OCI-M1 (cell line): ENCODE measurements at places on chromosomes 6 and 20.

DNA sequence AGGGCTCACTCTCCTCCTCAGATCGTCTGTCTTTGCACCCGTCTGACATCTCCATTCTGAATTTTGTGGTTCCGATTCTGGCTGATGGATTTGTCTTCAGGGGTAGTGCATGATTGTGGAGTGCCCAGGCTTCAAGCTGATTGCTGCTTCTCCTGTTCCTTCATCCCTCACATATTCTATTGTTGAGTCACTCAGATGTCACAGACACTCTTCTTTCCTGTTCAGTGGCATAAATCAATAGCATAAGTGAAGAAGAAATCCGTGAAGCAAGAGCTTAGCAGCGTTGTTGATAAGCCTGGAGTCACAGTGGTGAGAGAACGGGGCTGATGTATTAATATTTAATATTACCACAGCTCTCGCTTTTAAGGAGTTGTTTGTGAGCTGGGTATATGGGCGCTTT is 152.5 kb downstream of the MTHFD1L start:
- no peak for DNase-seq

DNA sequence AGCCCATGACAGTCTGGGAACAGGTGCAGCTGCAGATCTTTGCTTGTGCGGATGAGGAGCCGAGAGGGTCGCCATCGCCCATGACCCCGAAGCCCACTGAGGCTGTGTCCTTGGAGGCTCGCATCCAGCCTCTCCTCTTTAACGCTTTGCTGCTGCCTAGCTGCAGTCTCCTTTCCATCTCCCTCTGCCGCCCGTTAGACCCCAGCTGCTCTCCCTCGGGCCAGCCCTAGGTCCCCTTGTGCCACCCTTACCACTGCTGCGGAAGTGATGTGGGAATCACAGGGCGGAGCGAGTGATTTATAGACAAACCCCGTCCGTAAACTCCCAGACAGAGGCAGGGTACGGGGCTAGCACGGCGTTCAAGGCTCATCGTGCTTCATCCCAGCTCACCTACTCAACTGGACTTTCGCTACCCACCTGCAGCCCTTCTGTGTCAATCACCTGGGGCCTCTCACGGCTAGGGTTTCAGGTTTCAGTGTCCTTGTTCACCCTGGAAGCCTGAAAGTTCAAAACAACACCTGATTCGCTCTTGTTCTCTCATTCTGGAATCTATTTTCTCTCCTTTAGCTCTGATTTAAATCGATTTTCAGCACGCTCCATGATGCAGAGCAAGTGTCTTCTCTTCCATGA is 76.1 kb downstream of the PAX1 start:
- no peak for DNase-seq

DNA sequence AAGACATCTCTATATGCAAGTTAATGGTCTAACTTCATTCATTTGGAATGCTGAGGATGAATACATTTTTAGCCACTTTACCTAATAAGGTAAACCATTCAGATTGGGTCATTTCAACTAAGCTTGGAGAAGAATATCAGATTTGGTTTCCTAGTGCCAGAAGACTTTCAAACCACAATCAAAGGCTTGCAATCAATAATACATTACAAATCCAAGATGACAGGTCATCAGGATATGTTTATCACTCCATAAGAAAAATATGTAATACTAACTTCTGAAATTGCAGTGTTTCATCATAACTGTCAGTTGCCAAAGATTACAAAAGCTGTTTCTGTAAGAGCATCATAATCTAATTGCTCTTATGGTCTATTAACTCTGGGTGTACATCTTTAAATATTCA is 654.0 kb downstream of the COL12A1 start:
- DNase-seq: no peak

- no peak for DNase-seq
Measured at GRCh38 chr20:45370571-45371160, 7.5 kb downstream of the TP53TG5 start.

GRCh38 chr6:109739686-109740085 is 48.6 kb downstream of the FIG4 start:
- DNase-seq: no peak

DNA sequence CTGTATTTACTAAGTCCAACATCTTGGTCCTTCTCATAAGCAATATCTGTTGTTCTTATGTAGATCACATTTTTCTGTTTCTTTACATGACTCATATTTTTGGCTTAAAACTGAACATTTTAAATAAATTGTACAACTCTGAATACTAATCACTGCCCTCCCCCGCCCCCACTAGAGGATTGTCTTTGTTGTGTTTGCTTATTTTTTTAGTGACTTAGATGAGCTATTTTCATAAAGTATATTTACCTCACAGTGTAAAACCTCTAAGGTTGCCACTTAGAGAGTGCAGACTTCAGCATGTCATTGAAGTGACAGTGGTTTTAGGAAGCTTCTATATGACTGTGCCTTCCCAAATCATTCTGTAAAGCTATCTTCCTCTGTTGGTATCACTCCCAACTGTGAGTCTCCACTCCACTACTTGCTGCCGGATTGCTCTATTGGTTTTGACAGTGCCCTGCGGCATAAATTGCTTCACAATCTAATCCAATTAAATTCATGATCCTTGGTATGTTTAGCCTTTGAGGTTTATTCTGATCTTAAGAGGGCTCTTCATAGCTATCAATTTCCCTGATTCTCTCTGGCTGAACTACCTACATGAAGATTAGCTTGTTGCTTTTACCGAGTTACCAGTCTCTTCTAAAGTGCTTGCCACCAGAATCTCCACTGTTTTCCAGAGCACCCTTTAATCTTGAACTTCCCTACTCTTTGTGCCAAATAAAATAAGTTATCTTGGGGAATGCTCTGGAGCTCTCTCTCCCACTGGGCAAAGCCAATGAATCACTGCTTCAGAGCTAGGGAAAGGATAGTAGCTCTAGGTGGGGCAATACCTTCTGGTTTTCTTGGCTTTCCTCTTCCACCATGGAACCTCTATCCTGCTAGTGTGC is 33.0 kb downstream of the SPTLC3 start:
- DNase-seq: no peak

- peak; percentile 28 for DNase-seq
Measured at GRCh38 chr6:136859430-136859829, 37.0 kb downstream of the PEX7 start.
